Neural cell (in vitro differentiated cells): ENCODE measurements at places on chromosomes 5 and 9. TPM values are rescaled to one million over a fixed set of nuclear protein-coding genes. Genes with fewer than 3 reads are reported as not detected.

PNPLA7 gene
- polyA plus RNA-seq = 0.72 and 0.84 TPM in 2 replicates

LCN12 gene
- polyA plus RNA-seq = 2.9 TPM in 1 of 2 replicates, not detected in the other

PLAC8L1 gene
- 0.93 and 1.2 TPM in 2 replicates for polyA plus RNA-seq

CACNA1B gene
- polyA plus RNA-seq = 5.8 and 7.9 TPM in 2 replicates

MYORG gene
- polyA plus RNA-seq = 0.58 and 1.0 TPM in 2 replicates

LCNL1 gene
- 0.76 TPM in 1 of 2 replicates, not detected in the other for polyA plus RNA-seq

GABRA6 gene
- 2.2 and 3.9 TPM in 2 replicates for polyA plus RNA-seq

GRIA1 gene
- 59.6 and 68.9 TPM in 2 replicates for polyA plus RNA-seq

IL9 gene
- not detected in 2 replicates for polyA plus RNA-seq

HACD4 gene
- polyA plus RNA-seq = not detected in 2 replicates

TMEM245 gene
- polyA plus RNA-seq = 30.2 and 32.1 TPM in 2 replicates

GPX3 gene
- 4.0 and 5.1 TPM in 2 replicates for polyA plus RNA-seq

PRR16 gene
- polyA plus RNA-seq = 1.6 and 1.7 TPM in 2 replicates

PIP5KL1 gene
- polyA plus RNA-seq = 3.4 and 5.2 TPM in 2 replicates
